Left kidney (tissue), 8 donors: ENCODE measurements at places on chromosomes 2 and 18. TPM values are rescaled to one million over a fixed set of nuclear protein-coding genes. Genes with fewer than 3 reads are reported as not detected.

DNA sequence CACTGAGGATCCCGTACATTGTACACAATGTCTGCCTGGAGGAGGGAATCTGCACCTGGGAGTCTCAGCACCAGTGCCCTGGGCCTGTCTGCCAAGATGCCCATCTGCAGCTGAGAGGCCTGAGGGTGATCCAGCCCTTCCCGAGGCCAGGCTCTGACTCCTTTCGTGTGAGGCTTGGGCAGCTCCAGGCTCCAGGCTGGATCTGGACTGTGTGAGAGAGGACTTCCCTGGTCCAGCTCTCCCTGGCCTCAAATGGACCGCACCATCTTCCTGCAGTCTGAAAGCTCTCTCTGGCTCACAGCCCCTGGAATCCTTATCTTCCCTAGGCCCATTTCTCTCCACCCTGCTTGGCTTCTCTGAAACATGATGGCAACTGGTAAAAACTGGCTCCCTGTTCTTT is 324.6 kb downstream of the DYSF start:
- no peak for DNase-seq

- DNase-seq: no peak
Measured at GRCh38 chr2:3269425-3270094, 108.1 kb downstream of the EIPR1 start.

DNA sequence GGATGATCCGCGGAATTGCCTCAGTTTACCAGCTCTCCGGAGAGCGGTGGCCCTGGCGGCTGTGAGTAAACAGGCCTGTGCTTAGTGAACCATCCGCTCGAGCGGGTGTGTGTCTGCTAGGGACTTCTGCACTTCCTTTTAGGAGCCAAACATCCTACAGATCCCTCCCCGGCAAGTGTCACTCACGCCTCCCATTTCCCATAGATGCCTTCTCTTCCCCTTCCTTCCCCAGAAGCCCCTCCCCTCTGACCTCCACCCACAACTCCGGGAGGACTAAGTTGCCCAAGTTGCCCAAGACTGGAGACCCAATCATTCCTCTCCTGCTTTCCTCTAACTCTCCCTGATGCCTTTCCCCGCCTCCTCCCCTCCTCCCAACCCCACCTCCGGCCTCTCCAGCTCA is 2.9 kb downstream of the C1QL2 start:
- DNase-seq: no peak

- no peak for DNase-seq
Measured at GRCh38 chr2:186575856-186576255, 14.0 kb upstream of the ITGAV start.

DNA sequence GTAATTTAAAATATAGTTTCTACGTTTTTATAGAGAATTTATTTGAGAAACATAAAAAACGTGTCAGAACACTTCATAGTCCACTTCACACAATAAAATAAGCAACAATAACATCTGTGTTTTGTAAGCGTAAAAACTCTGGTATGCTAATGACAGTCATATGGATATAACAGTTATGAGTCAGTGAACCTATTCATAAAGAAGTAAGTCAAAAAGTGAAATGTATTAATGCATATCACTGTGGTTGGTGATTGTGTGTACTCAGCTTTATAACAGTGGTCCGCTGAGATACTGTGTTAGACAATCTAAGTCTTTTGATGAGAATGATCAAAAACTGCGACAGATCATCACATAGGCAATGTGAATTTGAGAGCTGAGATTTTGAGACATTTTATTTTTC is 153.2 kb downstream of the WDR7 start:
- no peak for DNase-seq

Gene CNGA3
- not detected for polyA plus RNA-seq
